ENCODE measurements at places on chromosomes 2 and 18.

GRCh38 chr2:100568989-100569388, 6.2 kb downstream of the PDCL3 start:
- DNase-seq, result no peak

DNA sequence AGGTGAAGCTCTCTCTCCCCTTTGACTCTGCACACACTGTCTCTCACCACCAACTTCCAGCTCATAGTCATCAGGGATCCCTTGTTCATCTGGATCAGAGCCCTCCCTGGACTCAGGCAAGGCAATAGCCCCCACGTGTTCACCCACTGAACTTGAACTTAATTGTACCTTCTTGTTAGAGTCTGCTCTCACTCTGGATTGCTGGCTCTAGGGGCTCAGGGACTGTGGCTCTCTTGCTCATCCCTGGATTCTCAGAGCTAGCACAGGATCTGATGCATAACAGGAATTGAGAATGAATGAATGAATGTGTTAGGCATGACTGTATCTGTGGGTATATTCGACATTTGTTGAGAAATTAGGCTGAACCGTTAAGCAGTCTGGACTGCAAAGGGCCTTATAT, 16.7 kb upstream of the ASAP2 start:
- DNase-seq, result no peak

DNA sequence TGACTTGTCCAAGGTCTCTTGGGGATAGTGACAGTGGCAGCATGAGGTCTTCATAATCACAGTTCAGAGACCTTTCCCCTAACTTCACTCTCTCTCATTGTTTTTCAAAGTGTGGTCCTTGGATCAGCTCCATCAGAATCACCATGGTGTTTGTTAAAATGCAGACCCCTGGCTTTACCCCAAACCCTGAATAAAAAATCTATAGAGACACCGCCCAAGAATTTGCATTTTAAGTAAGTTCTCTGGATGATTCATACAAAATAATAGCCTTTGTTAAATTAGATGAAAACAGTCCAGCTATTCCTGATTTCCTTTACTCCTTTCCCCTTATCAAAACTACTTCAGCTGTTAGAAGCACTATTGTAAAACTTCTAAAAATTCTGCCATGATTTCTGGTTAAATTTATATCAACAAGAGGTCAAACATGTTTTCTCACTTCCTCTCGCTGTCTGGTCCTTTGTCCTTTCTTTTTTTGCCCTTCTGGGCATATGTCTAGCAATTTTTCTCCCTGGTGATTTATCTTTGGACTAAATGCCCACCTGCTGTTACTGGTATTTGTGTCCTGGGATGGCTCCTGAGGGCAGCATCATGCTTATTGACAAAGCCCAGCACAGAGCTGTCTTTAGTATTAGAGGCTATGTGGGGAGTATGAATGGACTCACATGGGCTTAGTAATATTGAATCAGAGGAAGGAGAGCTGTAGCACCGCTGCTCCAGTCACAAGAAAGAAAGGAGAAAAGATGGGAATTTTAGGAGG, 63.4 kb downstream of the LHCGR start:
- no peak for DNase-seq

DNA sequence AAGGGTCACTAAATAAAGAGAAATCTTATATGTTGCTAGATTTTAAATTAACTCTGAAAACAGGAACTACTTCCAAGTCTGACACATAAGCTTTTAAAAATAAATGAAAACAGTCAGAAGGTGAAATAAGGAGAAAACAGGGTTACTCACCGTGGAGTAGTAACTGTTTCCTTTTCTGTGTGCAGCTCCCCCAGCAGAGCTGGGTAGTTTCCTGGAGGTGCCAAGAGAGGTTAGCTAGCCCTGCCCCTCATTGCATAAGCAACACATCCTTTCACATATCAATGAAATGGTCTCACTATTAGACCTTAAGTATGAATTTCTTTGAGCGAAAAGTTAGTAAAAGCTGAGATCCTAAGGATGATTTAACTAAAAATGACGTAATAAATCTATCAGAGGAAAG, 54.0 kb upstream of the GPR75 start:
- DNase-seq, result no peak

Data from caudate nucleus (tissue), 63 donors.